ENCODE measurements at places on chromosomes 2 and 18.

DNA sequence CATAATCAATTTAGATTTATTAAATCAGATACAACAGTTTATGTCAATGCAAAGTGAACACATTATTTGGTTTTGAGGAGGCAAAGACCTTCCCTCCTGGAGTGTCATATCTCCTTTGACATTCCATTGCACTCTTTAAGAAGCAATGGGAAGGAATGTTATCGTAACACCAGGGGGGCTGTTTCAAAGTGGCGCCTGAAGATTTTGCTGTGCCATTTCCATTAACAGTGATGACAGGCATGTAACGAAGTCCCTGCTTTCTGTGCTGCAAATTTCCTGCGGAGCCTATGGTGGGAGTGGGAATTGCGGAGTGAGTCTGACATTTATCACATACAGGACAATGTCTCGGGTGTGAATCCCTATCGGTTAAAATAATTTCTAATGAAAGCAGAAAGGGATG, 499.6 kb upstream of the RAB6C start:
- no peak for DNase-seq

- DNase-seq: peak; percentile 15
Measured at GRCh38 chr2:223944166-223944702, 901 bp downstream of the WDFY1 start.

- DNase-seq: no peak
Measured at GRCh38 chr18:50853863-50854271, 25.1 kb upstream of the ME2 start.

DNA sequence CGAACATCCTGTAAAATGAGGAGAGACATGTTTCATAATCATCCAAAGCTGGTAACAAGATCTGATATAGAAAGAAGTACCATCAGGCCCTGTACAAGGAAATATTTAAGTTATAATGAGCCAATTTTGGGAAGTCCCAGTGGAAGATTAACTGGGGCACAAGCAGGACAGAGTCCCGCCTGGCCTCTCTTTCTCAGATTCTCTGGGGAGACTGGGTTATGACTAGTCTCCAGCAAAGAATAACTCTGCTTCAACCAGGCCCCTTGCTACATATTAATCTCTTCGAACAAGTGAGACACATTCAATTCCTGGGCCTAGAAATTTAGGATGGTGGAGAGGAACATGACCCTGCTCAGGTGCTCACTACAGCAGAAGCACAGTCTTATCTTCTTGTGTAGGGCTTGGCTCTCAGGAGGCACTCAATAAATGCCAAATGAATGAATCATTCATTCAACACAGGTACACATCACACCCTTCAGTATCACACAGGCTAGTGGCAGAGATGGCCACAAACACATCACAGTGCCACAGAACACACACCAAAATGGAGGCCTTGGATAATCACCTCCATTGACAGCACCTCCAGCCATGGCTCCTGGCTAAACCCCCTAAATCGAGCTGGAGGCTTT, 46.4 kb upstream of the RNF152 start:
- DNase-seq: no peak

GRCh38 chr2:74513605-74514367, 464 bp upstream of the TLX2 start:
- DNase-seq: no peak

- no peak for DNase-seq
Measured at GRCh38 chr2:55923091-55923981, at the start of gene EFEMP1. TSS of gene EFEMP1 (minus strand) at chr2:55923782. CDS start at chr2:55922440, 1,342 bp downstream.

DNA sequence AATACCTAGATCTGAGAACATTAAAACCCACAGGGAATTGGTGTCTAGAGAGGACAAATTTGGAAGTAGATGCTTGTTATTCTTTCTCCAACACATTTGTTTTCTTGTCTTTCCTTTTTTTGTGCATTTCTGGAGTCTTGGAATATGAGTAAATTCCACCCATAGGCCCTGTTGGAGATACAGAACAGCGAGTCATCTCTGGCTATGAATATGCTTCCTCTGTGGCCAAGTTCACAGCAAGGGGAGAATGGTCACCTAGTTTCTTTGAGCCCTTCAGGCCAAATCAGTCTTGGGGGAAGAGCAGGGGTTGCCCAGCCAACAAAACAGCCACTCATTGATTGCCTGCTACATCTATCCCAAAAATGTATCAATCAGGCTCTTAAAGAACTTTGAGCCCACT, 31.3 kb downstream of the SP140L start:
- no peak for DNase-seq

DNA sequence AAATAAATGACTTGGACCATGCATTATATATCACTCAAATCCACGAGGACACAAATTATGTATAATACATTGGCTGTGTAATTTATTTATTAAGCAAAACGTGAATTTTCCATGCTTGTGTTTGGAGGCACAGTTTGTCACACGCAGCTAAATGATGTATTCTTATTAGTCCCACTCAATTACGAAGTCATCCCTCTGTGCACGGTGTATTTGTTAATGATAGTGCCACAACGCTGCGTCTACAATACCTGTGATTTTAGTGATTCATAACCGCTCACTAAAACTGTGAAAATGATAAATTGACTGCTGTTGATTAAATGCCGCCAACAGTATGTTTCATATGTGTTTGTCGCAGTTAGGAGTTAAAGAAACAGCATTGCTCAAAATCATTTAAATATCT, 358.3 kb downstream of the ZNF516 start:
- no peak for DNase-seq

DNA sequence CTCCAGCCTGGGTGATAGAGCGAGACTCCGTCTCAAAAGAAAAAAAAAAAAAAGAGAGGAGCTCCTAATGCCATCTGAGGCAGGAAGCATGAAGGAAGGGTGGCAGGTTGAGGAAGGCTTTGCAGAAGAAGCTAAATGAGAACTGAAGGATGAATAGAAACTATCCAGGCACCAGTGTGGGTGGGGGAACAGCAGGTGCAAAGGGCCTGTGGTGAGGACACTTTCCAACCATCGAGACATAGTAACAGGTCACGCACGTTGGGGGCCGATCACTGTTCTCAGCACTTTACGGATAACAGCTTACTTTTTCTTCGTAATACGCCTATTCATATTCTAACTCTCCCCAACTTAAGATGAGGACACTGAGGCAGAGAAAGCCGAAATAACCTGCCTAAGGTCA, 58.4 kb downstream of the NGEF start:
- no peak for DNase-seq

DNA sequence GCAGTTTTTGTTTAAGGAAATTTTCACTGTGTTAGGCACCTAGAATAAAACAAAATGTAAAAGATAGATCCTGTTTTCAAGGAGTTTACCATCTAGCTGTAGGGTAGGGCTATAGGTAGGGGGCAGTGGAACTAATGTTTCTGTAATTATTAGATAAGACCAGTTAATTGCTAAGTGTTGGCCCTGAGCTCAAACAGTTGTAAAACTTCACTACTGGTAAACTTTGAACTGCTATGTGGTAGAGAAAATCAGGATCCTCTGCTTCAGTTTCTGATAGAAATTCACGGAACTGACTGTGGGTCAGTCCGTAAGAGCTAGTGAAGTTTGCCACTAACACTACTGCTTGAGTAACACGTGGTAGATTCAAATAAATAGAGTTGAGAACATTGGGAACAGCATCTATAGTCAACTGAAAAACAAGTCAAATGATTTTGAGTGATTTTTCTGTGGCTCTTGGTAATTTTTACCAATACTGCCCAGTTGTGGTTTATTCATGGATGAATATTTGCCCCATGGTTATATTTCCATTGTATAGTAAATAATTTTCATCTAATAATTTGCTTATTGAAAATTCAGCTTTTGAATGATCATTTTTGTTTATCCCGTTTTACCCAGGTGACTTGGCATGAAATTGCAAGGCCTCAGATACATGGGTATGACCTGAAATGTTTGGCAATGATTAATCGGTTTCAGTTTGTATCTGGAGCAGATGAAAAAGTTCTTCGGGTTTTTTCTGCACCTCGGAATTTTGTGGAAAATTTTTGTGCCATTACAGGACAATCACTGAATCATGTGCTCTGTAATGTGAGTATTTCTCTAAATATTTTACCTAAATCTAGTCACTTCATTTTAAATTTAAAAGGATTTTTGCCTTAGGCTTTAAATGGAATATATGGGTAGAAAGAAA, 26.4 kb downstream of the ELP2 start:
- DNase-seq: no peak

GRCh38 chr2:134128746-134129145, 125.1 kb upstream of the MGAT5 start:
- DNase-seq: no peak

DNA sequence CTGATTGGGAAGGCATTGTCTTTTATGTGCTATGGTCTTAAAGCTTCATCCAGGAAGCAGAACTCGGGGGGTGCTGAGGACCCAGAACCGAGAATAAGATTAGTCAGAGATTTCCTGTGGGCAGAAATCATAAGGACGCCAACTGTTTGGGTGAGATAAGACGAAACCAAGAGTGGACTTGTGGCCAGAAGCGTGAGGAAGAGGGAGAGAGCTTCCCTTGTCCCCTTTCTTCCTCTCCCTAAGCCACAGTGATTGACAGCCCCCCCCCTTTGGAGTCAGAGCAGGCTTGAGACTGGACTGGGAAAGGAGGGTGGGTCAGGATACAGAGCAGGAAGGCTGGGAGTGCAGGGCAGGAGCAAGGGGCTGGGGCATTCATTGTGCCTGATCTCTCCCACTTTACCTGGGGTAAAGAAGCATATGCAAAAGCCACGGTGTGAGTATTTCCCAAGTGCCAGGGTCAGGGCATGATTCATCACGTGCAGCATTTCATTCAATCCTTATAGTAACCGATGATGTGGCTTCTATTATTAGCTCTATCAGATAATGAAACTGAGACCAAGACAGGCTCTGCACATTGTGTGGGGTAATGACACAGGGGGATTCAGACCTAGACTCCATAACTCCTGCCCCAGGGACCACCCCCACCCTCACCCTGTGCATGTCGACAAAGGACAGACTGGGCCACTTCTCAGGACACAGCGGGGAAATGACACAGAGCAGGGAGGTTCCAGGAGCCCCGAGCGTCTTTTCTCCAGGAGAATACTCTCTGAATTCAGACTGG, 3.0 kb upstream of the IL1RN start:
- peak; percentile 47 for DNase-seq

DNA sequence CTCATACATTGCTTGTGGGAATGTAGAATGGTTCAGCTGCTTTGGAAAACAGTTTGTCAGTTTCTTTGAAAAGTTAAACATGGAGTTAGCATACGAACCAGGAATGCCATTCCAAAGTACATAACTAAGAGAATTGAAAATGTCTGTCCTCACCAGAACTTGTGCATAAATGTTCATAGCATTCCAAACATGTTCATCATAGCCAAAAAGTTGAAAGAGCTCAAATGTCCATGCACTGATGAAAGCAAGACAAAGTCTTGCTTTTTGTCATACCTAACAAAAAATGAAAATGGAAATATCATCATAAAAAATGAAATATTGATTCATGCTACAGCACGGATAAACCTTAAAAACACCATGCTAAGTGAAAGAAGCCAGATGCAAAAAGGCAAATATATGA, 408.8 kb upstream of the UBE2E3 start:
- DNase-seq: no peak

GRCh38 chr2:43000242-43001054, 208.1 kb upstream of the HAAO start:
- no peak for DNase-seq

GRCh38 chr2:19127616-19128015, 230.8 kb downstream of the OSR1 start:
- DNase-seq: no peak

GRCh38 chr18:20971886-20972267, 139.7 kb downstream of the ROCK1 start:
- DNase-seq: peak; percentile 33

DNA sequence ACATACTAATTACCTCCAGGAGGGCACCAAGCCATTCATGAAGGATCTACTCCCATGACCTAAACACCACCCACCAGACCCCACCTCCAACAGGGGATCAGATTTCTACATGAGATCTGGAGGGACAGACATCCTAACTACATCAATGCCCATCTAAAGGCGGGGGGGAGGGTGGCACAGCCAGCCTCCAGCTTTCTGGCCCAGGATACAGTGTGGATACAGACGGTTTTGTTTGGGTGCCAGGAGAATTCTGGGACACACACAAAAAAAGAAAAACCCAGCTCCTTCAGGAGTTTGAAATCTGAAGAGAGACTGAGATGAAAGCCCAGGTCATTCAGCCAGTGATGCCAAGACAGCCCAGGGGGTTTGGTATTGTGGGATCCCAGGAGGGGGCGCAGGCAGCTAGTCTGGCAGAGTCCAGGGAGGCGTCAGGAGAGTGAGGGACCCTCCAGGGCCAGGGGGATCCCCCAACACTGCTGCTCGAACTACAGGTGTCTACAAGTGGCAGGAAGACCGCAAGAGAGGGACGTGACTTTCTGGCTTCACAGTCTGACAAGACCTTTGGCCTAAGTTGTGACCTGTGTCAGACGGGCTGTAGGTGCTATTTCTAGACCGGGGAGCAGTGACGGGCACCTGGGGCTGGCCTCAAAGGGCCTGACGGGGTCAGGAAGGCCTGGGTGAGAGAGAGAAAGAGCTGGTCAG, 62.1 kb downstream of the NDUFA10 start:
- DNase-seq: no peak

GRCh38 chr2:158676696-158677095, 118.4 kb upstream of the DAPL1 start:
- no peak for DNase-seq

DNA sequence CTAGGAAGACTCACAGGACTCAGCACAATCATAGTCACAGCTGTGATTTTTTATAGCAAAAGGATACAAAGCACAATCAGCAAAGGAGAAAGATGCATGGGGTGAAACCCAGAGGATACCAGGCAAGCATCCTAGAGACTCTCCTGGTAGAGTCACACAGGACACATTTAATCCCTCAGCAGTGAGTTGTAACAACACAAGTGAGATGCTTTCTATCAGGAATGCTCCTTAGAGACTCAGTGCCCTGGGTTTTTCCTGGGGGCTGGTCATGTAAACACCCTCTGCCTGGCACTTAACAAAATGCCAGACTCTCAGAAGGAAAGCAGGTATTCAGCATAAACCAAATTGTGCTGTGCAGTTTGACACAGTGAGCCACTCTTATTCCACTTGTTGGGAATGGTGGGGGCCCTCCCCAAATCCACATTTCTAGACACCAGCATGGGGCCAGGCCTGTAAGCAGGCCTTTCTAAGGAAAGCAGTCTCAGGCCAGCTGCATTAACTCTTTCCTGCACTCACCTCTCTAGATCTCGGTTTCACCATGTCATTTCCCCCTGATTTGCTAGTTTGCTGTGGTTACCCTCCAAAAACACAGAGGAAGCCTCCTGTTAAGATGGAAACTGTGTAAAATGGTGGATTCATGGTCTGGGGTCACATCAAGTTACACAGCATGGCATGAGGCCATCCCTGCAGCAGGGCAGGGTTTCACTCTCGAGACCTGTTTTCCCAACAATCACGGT, 16.9 kb upstream of the RNU4ATAC start:
- no peak for DNase-seq
